ENCODE measurements at places on chromosomes 1 and 21. TPM values are rescaled to one million over a fixed set of nuclear protein-coding genes. Genes with fewer than 3 reads are reported as not detected.
A peak's percentile ranks its signal among the peaks of the same experiment; 100 is the strongest.

The PGLYRP3 gene
- not detected for total RNA-seq

- H3K27ac ChIP-seq: no peak overlapping the region
- no peak for DNase-seq
- no peak overlapping the region for H3K4me3 ChIP-seq
- no peaks in the 10 kb centered on the region for H3K36me3 ChIP-seq
- no peaks in the 10 kb centered on the region for H3K4me1 ChIP-seq
Measured at GRCh38 chr1:57281324-57281723, 142.5 kb downstream of the DAB1 start.

The MTHFR gene
- total RNA-seq: 45.4 TPM

The UBASH3A gene
- total RNA-seq: 1.2 TPM

The RXFP4 gene
- not detected for total RNA-seq

DNA sequence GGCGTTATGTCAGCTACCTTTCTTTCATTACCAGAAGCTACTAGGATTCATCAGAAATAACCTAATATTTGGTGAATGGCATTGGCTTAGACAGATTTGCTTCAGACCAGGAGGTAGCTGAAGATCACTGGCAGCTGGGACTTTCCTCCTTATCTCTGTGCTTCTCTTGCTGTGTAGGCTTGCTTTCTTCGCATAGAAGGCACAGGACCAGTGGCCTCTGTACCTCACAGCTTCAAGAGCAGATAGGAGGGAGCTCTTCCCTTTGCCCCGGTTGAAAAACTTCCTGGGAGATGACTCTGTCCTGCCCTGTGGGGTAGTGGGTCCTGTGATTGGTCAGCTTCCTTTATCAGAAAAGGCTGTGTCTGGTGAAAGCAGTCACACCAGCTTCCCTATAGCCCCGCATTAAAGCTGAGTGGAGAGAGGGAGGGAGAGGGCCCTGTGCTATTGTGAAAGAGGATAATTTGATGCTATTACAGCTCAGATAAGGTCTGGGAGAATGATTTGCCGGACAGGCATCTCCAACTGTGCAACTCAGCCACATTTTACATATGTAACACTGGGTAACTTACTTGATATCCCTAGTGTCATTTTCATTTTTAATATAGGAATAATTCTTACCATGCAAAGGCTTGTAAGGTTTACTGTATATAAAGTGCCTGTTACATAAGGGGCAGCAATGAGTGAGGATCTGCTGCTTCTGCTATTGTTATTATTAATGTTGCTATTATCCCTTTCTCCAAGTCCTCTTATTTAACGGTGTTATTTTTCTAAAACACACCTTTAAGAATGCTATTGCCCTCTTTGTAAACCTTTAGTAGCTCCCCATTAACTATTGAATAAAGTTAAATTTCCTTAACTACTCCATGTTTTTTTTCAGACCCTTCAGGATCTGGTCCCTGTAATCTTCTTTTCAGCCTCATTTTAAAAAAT, 31.6 kb downstream of the OSBPL9 start:
- no peaks in the 10 kb centered on the region for H3K27me3 ChIP-seq
- no peak overlapping the region for H3K4me3 ChIP-seq
- no peak for DNase-seq

- no peak for DNase-seq
- no peaks in the 10 kb centered on the region for H3K36me3 ChIP-seq
- H3K4me1 ChIP-seq: no peaks in the 10 kb centered on the region
- no peak overlapping the region for H3K27ac ChIP-seq
- no peak overlapping the region for H3K4me3 ChIP-seq
Measured at GRCh38 chr1:181972256-181972655, 89.3 kb downstream of the ZNF648 start.

DNA sequence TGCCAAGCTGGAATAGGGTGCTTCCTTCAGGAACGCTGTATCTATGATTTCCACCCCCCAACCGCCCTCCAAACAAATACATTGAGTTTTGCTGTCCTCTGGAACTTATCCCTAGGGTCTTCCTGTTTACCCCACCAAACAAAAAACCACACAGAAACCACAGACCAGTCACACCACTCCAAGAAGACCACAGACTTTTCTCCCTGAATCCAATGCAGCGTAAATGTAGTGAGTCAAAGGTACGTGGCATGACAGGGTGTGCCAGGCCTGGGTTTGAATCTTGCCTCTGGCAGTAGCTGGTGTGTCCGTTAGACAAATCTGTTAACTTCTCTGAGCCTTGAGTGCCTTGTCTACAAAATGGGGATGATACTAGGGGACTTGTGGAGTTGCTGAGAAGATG, 27.8 kb downstream of the ASAP3 start:
- H3K27ac ChIP-seq: no peak overlapping the region
- no peaks in the 10 kb centered on the region for H3K27me3 ChIP-seq
- DNase-seq: no peak
- no peak overlapping the region for H3K4me3 ChIP-seq
- H3K4me1 ChIP-seq: peaks cover 23% of the 10 kb centered on the region

DNA sequence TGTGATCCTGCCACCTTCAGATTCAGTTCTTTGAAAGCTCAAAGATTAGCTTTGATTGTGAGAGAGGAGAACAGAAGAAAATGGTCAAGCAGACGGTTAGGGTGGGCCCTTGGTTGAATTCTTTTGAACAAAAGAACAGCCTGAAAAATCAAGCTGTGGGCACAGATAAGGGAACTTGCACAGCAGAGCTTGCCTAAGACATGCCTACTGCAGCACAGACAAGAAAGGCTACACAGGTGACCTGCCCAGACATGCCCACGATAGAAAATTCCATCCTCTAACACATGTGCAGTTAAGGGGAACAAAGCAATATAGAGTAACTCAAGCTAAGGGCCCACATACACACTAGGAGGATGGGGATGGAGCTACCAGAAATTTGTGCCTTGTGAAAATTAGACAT, 512.5 kb upstream of the LRRC7 start:
- no peak for DNase-seq
- H3K4me3 ChIP-seq: no peak overlapping the region
- H3K27ac ChIP-seq: no peak overlapping the region
- H3K36me3 ChIP-seq: no peaks in the 10 kb centered on the region

DNA sequence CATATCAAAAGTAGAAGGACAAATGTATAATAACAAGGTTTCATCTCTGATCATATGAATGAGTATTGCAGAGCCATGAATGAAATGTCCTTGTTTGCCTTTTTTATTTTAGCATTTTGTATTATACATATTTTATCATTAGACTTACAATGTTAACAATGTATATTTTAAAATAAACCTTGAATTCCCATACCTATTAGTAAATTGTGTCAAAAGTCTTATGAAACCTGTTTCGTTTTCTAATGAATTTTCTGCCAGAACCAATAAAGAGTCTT, 646 bp downstream of the DNAJB4 start:
- H3K27ac ChIP-seq: peak overlapping the region; percentile 89
- no peaks in the 10 kb centered on the region for H3K36me3 ChIP-seq
- DNase-seq: no peak
- H3K4me1 ChIP-seq: peaks cover 11% of the 10 kb centered on the region

The TNFAIP8L2 gene
- 17.8 TPM for total RNA-seq

The APH1A gene
- total RNA-seq: 129 TPM

- no peaks in the 10 kb centered on the region for H3K36me3 ChIP-seq
- H3K27ac ChIP-seq: peak overlapping the region; percentile 26
- peaks cover 67% of the 10 kb centered on the region for H3K4me1 ChIP-seq
- DNase-seq: no peak
- H3K27me3 ChIP-seq: no peaks in the 10 kb centered on the region
Measured at GRCh38 chr1:111595807-111596206, 23.8 kb upstream of the RAP1A start.

The PCBP3 gene
- 4.5 TPM for total RNA-seq

DNA sequence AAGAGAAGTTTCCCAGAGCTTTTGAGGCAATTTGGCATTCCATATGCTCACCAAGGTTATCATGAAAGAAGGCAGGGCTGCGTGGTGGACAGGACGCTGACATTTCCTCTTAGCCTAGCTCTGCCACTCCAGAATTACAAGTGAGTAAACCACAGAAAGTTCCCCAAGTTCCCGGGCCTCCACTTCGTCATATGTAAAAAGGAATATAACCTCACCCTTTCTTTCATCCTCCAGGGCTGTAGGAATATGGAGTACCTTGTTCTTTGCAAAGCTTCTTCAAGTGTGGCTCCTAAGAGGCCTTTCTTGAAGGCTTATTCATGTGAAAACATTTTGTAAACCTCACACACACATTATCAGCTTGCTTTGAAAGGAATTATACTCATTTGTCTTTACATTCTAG, 210.2 kb downstream of the GREM2 start:
- H3K4me3 ChIP-seq: no peak overlapping the region
- peaks cover 5% of the 10 kb centered on the region for H3K4me1 ChIP-seq
- H3K27ac ChIP-seq: no peak overlapping the region
- DNase-seq: no peak
- no peaks in the 10 kb centered on the region for H3K27me3 ChIP-seq
- no peaks in the 10 kb centered on the region for H3K36me3 ChIP-seq

DNA sequence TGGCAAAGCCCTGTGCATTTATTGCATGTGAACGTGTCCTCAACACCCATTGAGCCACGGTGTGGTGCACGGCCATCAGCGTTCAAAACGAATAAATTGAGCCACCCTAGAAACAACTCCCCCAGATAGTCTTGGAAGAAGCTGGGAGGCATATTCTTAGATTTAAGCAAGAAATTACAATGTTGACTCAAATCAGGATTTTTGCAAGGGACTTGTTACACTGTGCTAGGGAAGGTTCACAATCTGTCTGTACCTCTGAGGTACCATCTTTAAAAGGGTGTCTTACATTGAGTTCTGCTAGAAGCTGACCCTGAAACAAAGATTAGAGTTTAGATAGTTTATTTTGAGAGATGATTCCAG, 16.2 kb downstream of the CD247 start:
- H3K27ac ChIP-seq: no peak overlapping the region
- no peak for DNase-seq
- H3K4me3 ChIP-seq: no peak overlapping the region
- H3K4me1 ChIP-seq: no peaks in the 10 kb centered on the region
- H3K36me3 ChIP-seq: no peaks in the 10 kb centered on the region
- H3K27me3 ChIP-seq: no peaks in the 10 kb centered on the region

The AZIN2 gene
- total RNA-seq: 2.4 TPM

- H3K36me3 ChIP-seq: no peaks in the 10 kb centered on the region
- H3K27me3 ChIP-seq: no peaks in the 10 kb centered on the region
- H3K4me1 ChIP-seq: no peaks in the 10 kb centered on the region
- no peak for DNase-seq
Measured at GRCh38 chr1:216425577-216425976, 2.3 kb upstream of the USH2A start.

The HSPA6 gene
- 13.0 TPM for total RNA-seq

All from lower lobe of right lung (tissue), 2 donors.